Stimulated activated CD8-positive, alpha-beta memory T cell treated with anti-CD3 and anti-CD28 coated beads, Interleukin-4, amount 100 ng/mL, for 4 hours (primary cell): ENCODE measurements at places on chromosomes 7 and 10.

DNA sequence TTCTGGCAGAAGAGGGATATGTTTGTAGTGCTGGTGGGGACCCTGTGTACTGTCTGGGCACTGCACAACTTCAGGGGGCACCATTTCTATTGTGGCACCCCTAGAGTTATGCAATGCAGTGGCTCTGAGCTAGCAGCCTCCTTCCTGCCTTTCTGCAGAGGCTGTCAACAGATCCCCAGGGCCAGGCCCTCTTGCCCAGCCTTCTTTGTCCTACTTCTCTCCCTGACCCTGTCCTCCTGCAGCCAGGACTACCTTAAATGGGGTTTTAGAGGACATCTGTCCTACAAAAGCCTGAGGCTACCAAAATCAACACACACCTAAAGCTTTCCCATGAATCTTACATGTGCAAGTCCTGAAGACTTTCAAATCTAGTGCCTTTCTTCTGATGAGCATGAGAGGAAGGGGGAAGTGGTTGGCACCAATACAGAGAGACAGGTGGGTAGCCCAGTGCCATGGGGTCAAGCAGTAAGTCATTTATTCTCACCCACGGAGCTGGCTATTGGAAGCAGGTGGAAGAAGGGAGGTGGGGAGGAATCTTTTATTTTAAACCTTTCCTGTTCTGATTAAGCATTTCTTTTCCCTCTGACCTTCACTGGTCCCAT is 2.4 kb downstream of the SPOCK2 start:
- DNase-seq: no peak

GRCh38 chr7:91710881-91711280 is 169.6 kb downstream of the MTERF1 start:
- no peak for DNase-seq

- no peak for DNase-seq
Observed at GRCh38 chr10:12685261-12686058, 316.1 kb downstream of the CCDC3 start.

DNA sequence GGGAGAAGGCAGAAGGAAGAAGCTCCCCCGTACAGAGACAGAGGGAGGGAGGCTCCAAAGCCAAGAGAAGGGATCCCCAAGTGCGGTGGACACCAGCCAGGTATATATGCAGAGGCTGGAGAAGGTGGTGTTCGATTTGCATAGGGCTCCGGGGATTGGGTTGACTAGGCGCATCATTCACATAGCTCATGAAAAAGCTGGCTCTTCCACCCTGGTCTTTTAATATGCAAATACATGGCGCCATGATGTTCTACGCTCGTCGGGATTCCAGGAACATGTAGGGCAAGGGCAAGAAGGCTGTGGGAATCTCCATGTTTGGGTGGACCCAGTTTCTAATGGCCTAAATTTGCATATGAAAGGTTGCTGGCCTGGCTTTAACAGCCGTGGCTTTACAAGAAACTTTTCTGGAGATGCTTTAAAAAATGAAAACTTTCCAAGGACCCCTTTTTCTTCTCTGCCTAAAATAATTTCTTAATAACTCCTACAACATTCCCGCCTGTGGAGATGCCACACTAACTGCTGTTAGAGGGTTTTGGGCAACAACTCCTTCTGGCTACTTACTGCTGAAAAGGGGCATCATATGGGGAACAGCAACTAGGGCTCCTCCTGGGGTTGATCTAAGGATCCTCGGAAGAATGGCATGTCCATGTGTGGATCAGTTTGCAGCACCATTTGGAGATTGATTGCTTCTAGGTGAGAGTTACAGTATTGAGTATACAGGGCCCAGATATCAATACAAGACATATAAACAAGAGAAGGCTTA is 28.3 kb downstream of the C1GALT1 start:
- no peak for DNase-seq

DNA sequence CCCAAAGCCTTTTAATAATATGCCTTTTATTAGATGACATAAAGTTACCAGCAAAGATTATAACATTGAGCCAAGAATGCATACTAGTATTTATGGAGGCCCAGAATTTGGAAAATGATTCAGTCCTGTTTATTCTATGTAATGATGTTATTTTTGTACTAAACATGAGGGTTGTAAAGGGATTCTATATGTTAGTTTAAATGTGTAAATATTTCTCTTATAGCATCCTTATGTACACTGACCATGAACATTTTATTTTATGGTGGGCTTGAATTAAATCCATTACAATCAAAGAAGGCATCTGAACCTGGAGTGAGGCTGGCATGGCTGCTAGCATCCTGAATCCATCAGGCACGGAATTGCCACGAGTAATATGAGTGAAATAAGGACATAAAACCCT is 80.2 kb downstream of the RAB18 start:
- DNase-seq: no peak

DNA sequence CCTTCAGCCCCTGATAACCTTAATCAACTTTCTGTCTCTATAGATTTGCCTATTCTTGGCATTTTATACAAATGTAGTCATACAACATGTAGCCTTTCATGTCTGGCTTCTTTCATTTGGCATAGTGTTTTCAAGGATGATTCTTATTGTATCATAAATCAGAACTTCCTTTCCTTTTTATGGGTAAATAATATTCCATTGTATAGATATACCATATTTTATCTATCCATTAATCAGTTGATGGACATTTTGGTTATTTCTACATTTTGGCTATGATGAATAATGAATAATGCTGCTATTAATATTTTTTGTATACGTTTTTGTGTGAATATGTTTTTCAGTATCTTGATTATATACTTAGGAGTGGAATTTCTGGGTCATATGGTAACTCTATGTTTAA is 720.8 kb downstream of the LRMDA start:
- DNase-seq: no peak

GRCh38 chr7:129188892-129189660 is 643 bp downstream of the SMO start:
- DNase-seq: no peak

- DNase-seq: no peak
Observed at GRCh38 chr7:18555120-18555519, 59.6 kb downstream of the HDAC9 start.

- no peak for DNase-seq
Observed at GRCh38 chr10:107244122-107244521, 79.6 kb upstream of the SORCS1 start.

GRCh38 chr10:35611750-35612149 is 6.6 kb downstream of the GJD4 start:
- no peak for DNase-seq

GRCh38 chr10:97805096-97805884 is 33.5 kb upstream of the SFRP5 start:
- DNase-seq: no peak

- no peak for DNase-seq
Observed at GRCh38 chr10:35642793-35643114, 658 bp upstream of the FZD8 start.

DNA sequence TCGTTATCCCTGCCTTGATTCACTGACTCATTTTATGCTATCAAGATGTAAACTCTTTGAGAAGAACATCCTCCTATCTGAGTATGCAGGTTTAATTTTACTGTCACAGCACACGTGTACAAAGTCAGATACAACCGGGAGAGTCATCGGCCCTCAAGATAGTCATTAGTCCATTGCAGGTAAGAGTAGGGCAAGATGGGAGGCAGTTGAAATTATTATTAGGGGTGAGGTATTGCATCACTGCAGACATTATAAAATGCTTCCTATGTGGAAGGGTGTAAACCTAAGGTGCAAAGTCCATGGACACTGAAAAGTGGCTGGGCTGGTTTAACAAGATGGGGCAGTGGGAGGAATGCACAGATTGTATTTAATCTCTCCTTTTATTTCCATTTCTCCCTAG is 113.7 kb downstream of the ARL4A start:
- DNase-seq: no peak

DNA sequence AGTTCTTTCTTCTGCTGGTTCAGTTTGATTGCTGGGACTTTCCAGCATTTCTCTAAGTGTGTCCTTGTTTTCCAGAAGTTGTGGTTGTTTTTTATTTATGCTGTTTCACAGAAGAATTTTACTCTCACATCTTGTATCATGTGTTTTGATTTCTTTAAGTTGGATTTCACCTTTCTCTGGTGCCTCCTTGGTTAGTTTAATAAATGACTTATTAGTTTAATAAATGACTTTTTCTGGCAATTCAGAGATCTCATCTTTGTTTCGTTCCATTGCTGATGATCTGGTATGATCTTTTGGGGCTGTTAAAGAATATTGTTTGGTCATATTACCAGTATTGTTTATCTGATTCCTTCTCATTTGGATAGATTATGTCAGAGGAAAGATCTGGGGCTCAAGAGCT is 59.8 kb upstream of the CYP2C9 start:
- no peak for DNase-seq

- no peak for DNase-seq
Observed at GRCh38 chr10:12158111-12158510, 28.6 kb downstream of the SEC61A2 start.

- no peak for DNase-seq
Observed at GRCh38 chr7:51430480-51431086, 114.0 kb upstream of the COBL start.

DNA sequence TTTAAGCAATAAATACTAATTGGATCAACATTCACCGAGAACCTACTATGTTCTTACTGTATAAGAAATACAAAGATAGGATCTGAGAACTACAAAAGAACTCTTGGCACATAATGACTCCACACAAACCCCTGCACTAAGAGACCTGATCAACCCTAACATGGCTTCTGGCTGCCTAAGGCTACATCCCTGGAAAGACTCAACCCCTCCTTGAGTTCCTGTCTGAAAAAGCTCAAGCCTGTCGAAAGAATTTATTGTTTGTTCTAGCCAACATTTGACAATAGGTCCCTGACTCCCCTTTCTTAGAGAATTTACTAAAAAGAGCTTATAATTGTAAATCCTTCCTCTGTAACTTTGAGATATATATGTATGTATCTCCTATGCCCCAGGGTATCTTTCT is 125.3 kb upstream of the SGCE start:
- DNase-seq: no peak

- DNase-seq: no peak
Observed at GRCh38 chr7:55369427-55370400, 4.6 kb downstream of the LANCL2 start.

DNA sequence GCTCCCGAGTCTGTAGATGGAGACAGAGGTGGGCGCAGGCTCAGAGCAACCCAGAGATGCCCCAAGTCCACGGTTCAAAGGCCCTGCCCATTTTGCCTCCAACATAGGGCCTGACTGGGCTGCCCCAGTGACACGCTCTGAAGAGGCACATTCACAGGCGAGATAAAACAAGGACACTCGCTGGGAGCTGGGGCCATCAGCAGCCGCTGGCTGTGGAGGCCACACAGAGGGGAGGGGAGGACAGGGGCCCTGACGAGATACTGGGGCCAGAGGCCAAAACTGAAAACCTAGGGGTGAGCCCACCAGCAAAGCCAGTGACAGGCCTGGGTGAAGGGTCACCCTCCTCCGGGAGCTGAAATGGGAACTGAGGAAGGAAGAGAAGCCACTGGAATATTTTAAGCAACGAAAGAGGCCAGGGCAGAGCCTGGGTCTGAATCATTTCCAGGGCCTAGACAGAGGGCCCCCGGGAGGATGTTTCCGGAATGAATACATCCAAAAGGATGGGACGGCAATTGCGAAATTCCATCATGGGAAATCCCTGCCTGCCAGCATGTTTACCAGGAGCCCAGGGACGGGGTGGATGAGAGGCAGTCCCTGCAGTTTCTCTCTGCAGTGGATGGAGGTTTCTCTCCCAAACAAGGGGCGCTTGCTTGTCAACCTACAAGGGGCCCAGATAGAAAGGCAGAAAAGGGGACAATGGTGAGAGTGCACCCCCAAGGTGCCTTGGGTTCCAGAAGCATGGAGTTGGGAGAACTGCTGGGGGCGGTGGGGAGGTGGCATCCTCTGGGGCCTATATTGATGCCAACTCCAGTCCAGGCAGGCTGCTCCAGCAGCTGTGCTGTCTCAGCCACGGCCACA is 29.0 kb upstream of the HSPA12A start:
- DNase-seq: no peak

DNA sequence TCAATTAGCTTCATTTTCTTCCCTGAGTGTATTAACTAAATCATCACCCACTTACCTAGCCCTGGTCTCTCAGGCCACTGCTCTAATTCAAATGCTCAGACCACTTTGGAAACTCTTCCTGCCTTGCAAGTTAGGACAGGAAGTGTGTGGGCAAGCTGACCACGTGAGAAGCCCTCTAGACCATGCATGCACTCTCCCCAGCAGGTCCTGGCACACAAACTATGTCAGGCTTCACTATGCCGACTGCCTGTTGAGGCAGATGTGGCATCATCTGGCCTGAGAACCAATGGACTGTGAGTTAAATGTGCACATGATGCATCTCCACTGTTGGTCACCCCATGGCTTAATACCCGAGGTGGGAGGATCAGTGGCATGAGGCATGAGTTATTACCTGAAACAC is 439.6 kb downstream of the GRID1 start:
- no peak for DNase-seq
